ENCODE measurements at places on chromosomes 5 and 9. TPM values are rescaled to one million over a fixed set of nuclear protein-coding genes. Genes with fewer than 3 reads are reported as not detected.

OR1Q1 gene
- 0.14 TPM for polyA plus RNA-seq

TMEM252 gene
- not detected for polyA plus RNA-seq

SLIT3 gene
- 0.26 TPM for polyA plus RNA-seq

MEIKIN gene
- not detected for polyA plus RNA-seq

ALDH1B1 gene
- 51.7 TPM for polyA plus RNA-seq

PCDHGC4 gene
- polyA plus RNA-seq, result 0.46 TPM

SV2C gene
- not detected for polyA plus RNA-seq

TMEM232 gene
- polyA plus RNA-seq, result 0.50 TPM

- no peak for DNase-seq
Measured at GRCh38 chr5:36181774-36182173, 29.9 kb downstream of the SKP2 start.

GRCh38 chr5:93574491-93575305, 6.3 kb downstream of the NR2F1-AS1 start:
- DNase-seq, result no peak

- no peak for DNase-seq
Measured at GRCh38 chr9:127116957-127117356, 5.5 kb downstream of the ANGPTL2 start.

GRCh38 chr9:93699650-93700049, 123.3 kb downstream of the PHF2 start:
- DNase-seq, result no peak

DNA sequence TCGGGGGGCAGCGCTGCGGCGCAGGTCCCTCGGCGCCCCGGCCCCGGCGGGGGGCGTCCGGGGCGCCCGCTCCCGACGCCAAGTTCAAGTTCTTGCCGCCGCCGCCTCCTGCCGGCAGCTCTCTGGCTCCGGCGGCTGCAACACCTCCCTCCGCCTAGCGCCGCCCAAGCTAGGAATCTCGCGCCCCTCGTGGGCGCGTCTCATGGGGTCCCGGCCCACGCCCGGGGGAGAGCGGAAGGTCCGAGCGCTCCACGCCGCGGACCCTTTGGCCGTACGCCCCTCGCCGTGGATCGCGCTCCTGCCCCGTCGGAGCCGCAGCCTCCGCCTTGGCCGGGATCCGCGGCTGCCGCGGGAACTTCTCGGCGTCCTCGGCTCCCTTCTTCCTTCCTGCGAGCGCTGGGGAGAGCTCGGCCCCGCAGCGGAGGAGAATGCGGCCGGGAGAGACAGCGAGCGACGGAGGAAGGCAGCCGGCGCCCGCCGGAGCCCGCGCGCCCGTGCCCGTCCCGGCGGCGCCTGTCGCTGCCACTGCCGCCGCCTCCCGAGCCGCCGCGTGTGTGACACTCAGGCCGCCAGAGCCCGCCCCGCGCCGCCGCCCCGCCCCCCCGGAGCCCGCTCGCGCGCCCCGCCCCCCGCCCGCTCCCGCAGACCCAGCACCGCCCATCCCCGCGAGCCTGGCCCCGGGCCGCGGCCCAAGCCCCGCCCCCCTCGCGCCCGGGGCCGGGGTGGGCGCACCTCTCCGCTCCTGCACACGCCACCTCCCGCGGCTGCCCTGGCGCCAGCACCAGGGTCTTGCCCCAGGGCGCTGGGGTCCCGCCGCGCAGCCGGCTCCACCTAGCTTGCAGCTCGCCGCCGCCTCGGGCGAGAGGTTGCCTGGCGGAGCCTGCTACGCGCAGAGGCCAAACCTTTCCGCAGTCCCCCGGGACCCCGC, at the start of gene SHB:
TSS of gene SHB (minus strand) at position 527 of the 928 bp plus-strand sequence. CDS start 582 bp downstream, outside the sequence.
- DNase-seq, result no peak

- no peak for DNase-seq
Measured at GRCh38 chr9:93774331-93775102, 180.6 kb downstream of the BARX1 start.

DNA sequence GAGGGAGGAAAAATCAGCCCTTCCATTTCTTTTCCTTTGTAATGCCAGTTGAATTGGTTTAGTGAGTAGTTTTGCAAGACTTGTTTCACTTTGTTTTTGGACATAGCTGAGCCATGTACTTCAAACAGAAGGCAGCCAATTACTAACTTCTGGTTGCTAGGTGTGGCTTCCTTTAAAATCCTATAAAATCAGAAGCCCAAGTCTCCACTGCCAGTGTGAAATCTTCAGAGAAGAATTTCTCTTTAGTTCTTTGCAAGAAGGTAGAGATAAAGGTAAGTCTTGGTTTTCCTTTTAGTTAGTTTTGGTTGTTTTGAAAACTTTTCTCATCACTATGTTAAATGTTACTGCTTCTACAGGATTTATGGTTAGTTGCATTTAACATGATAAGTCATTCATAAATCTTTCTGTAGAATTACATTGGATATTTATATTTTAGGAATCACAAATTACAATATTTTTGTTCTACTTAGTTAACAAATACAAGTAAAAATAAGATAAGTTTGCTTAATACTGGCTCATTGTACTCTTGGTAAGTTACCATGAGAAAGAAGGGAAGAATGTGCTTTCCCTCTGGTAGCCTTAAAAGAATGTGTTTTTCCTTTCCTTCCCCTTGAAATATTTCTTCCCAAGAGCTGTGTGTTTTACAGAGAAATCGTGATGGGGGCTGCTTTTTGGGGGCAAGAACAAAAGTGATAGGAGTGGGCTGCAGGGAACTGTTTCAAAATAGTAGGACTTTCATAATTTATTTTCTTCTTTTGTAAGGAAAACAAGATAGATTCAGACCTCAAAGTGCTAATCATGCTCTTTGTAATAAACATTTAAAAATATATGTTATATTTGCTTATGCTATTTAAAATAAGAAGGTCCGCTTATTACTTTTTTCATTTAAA, at the start of gene ANXA1:
TSS of gene ANXA1 (plus strand) at position 213 of the 890 bp plus-strand sequence. CDS start 6,671 bp downstream, outside the sequence.
- DNase-seq, result peak; percentile 45

DNA sequence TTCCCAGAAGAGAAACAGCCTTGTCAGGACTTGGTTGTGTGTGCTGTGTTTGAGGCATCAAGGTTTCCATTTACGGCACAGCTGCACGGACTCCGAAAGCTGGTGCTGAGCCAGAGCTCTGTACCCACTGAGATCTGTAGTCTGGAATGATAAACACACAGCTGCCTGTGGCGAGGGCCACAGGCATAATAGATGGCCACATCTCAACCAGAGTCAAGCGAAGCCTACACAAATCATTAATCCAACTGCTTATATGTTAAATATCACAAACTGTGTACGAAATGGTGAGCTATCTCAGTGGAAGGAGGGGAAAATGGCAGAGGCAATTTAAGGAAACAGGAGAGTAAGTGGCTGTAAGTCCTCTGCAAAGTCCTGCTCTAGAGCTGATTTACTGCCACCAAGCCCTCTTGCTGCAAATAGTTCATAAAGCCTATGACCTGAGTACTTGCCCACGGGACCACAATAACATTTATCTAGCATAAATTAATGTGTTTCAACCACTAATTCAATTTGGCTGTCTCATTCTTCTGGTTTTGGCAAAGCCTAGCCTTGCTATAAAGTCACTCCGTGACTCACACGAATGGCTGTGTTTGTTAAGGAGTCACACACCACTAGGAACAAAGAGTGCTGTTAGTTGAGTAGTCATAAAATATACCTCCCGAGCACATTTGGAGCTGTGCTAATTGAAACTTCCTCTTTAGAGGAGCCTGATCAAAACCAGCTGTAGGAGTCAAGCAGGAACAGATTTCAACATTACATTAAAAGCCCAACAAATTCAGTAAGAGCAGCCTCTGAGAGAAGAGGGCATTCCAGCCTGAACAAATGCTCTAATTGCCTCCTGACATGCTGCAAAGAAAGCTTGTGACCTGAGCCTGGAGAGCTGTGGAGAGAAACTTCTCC, 738.6 kb upstream of the ZNF608 start:
- peak; percentile 96 for DNase-seq

DNA sequence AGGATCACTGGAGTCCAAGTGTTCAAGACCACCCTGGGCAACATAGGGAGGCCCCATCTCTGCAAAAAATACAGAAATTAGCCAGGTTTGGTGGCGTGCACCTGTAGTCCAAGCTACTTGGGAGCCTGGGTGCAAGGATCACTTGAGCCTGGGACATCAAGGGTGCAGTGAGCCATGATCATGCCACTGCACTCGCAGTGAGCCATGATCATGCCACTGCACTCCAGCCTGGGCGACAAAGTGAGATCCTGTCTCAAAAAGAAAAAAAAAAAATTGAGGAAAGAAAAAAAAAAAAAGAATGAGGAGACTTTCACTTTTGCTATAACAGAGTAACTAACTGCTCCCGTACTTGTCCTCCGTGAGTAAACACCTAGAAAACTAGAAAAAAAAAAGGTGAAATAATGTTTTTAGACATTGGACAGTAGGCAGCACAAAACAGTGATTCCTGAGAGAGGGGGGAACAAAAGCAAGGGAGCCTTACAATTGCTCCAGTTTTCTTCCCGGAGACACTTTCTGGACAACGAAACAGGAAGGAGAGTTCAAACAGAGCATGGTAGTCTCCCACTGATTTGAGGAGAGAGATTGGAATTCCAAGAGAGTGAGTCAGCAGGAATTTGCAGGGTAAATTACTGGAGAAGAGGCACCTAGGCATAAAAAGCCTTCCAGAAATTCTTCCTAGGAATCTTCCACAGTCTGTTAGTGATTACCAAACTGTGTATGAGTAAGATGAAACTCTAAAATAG, 6.9 kb upstream of the ZBTB5 start:
- peak; percentile 83 for DNase-seq

- DNase-seq, result no peak
Measured at GRCh38 chr5:53099546-53099945, 10.0 kb downstream of the MOCS2 start.

DNA sequence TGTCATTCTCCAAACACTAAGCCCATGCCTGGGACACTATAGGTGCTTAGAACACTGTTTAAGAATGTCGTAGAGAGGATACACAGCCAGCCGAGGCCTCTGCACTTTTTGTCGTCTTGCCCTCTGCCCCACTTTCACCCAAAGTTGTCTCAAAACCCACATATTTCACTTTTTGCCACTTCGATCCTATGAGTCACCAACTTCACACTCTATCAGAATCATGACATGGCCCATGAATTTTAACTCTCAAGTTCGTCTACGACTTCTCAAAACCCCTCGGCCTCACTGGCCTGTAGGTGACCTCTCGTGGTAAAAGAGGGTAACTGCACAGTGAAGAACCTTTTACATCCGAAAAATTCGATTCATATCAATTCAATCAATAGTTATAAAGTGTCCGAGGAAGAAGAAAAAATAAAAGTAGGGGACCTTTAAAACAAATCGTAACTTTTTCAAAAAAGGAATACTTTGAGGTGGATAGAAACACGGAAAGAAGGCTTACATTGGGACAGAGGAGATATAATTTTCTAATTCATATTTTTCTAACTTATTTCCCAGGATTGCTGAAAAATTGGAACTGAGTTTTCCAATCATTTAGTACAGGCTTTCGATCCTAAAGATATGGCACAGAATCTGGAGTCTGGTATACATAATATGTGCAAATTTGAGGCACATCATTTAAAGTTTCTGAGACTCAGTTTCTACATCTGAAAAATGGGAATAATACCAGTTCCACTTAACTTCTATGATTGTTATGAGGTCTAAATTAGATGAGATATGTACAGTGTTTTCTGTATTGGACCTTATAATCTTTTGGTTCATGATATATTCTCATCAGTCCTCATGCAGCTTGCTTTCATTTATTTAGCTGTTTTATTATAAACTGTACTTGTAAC, 122.6 kb downstream of the APBA1 start:
- no peak for DNase-seq

GRCh38 chr5:179974946-179975712, 67.4 kb upstream of the TBC1D9B start:
- DNase-seq, result no peak

- no peak for DNase-seq
Measured at GRCh38 chr9:119137479-119137878, 231.8 kb downstream of the BRINP1 start.

DNA sequence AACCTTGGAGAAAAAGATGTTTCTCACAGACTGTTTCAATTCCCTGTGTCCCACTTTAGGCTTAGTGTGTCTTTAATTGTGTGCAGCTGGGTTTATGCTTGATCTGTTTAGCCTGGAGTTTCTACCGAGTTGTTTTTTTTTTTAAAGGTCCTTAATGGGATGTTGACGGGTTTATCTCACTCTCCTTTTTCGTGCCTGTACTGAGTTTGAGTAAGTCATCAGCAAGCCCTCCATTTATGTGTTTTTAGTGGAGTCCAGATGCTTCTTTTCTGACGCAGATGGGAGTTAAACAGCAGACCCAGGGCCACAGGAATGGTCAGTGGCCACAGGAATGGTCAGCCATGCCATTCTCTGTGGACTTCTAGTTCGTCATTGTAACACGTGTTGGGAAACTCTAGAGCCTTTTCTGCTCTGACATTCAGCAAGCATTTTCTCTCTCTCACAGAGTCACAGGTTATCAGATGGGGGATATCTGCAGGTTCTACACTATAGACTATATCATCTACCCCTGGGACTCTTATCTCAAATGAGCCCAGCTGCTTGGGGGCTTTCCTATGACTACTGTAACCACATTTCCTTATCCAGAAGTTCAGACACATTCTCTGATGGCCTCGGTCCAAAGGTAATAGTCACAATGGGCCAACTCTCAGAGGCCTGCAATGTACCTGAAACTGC, 190.5 kb downstream of the TTLL11 start:
- peak; percentile 97 for DNase-seq

DNA sequence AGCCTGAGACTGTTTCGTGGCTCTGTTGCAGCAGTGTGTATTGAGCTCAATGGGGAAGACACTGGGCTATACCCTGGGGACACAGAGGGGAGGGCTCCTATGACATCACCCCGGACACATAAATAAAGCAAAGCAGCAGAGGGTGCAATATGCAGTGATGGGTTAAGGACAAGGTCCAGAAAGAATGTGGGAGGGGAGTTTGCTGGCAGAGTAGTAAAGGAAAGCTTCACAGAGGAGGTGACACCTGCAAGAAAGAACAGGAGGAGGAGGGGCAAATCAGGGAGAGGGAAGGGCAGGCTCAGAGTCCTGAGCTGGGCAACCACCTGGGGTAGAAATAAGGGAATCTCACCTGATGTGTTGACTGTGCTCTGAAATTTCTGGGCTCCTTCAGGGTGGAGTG, 35.3 kb upstream of the CDKN2AIPNL start:
- no peak for DNase-seq

- no peak for DNase-seq
Measured at GRCh38 chr9:1140057-1140456, 89.9 kb downstream of the DMRT2 start.

DNA sequence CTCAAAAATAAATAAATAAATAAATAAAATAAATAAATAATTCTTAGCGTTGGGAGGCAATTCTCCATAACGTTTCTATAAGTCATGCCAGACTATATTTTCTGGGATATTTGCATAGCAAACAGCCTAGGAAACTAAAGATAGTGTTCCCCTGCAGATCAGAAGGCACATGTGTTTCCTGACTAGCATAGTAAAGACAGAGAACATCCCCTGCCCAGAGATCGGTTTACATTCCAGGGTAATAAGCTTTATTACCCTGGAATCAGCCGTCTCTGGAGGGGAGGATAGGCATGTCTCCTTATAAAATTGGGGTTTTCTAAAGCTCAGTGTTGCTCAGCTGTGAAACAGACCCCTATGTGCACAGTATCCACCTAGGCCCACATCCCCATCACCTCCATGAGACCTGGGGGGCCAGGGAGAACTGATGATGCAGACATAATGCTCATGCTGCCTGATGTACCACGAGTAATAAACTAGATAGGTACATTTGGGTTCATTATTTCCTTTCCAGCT, 36.9 kb upstream of the IFNK start:
- no peak for DNase-seq

GRCh38 chr5:115577329-115577728, 24.9 kb downstream of the TICAM2 start:
- DNase-seq, result no peak

- no peak for DNase-seq
Measured at GRCh38 chr5:149549461-149550267, 1.6 kb downstream of the CSNK1A1 start.
